ENCODE measurements at places on chromosomes 4 and X. TPM values are rescaled to one million over a fixed set of nuclear protein-coding genes. Genes with fewer than 3 reads are reported as not detected.

GRCh38 chr4:165328101-165328425 is 594 bp downstream of the MSMO1 start:
- no peaks in the 10 kb centered on the region for H3K27me3 ChIP-seq
- H3K4me1 ChIP-seq = peaks cover 31% of the 10 kb centered on the region
- no peak overlapping the region for H3K27ac ChIP-seq
- H3K4me3 ChIP-seq = no peak overlapping the region
- DNase-seq = no peak
- H3K36me3 ChIP-seq = peaks cover 34% of the 10 kb centered on the region

GRCh38 chr4:55445921-55446577 is 50.3 kb downstream of the TMEM165 start:
- no peaks in the 10 kb centered on the region for H3K27me3 ChIP-seq
- peaks cover 9% of the 10 kb centered on the region for H3K4me1 ChIP-seq
- DNase-seq = no peak
- no peak overlapping the region for H3K27ac ChIP-seq
- H3K4me3 ChIP-seq = no peak overlapping the region

DNA sequence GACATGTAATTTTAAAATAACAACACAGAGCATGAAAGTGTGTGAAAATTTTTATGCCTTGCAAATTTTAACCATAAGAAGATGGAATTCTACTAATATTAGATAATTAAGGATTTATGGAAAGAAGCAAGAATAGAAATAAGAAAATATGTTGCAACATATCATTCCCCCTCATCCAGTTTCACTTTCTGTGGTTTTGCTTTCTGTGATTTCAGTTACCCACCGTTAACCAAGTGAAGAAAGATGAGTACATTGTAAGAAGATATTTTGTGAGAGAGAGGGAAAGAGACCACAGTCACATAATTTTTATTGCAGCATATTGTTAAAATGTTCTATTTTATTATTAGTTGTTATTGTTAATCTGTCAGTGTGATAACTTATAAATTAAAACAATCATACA is 77.9 kb downstream of the ADAM29 start:
- H3K4me3 ChIP-seq = no peak overlapping the region
- no peaks in the 10 kb centered on the region for H3K36me3 ChIP-seq
- H3K27me3 ChIP-seq = no peaks in the 10 kb centered on the region
- no peak overlapping the region for H3K27ac ChIP-seq

DNA sequence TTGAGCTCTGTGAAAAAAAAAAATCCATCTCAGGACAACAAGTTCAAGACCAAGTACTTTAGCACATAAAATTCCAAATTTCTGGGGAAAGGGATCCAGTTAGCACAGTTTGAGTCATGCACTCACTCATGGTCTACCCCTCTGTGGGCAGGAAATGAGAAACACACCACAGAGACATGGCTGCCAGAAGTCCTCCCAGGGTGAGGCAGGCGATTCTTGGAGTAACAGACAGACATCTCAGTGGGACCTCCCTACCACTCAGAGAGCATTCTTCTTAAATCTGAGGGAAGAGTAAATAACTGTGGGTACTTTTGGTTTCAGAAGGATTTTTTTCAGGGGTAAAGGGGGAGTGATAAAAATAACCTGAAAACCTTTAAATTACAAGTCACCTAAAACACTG is 14.1 kb downstream of the CXCL1 start:
- no peaks in the 10 kb centered on the region for H3K36me3 ChIP-seq
- H3K4me1 ChIP-seq = no peaks in the 10 kb centered on the region
- H3K4me3 ChIP-seq = no peak overlapping the region
- no peak for DNase-seq
- H3K27ac ChIP-seq = no peak overlapping the region

DNA sequence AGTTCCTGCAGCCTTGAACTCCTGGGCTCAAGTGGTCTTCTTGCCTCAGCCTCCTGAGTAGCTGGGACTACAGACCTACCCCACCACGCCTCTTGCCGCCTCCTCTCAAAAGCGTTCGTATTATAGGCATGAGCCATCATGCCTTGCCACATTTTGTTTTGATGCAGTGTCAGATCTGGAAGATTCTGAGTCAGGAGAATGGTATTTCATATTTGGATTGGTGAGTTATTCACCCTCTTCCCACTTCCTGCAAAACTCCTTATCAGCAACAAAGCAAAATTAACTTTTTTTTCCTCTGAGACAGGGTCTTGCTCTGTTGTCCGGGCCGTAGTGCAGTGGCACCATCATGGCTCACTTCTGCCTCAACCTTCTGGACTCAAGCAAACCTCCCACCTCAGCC is 29.6 kb downstream of the REST start:
- H3K36me3 ChIP-seq = peaks cover 40% of the 10 kb centered on the region
- no peak overlapping the region for H3K27ac ChIP-seq
- H3K4me3 ChIP-seq = no peak overlapping the region
- no peaks in the 10 kb centered on the region for H3K27me3 ChIP-seq

- H3K36me3 ChIP-seq = peaks cover 64% of the 10 kb centered on the region
- no peaks in the 10 kb centered on the region for H3K27me3 ChIP-seq
- no peak overlapping the region for H3K27ac ChIP-seq
These were observed 159.9 kb downstream of the RAP1GDS1 start for GRCh38 chr4:98421111-98421510.

- no peaks in the 10 kb centered on the region for H3K36me3 ChIP-seq
- H3K27ac ChIP-seq = no peak overlapping the region
- no peaks in the 10 kb centered on the region for H3K4me1 ChIP-seq
These were observed 65.8 kb upstream of the HELT start for GRCh38 chr4:184952522-184952921.

GRCh38 chrX:109855501-109855900 is 122.4 kb upstream of the ACSL4 start:
- H3K4me3 ChIP-seq = no peak overlapping the region
- H3K36me3 ChIP-seq = no peaks in the 10 kb centered on the region
- H3K27me3 ChIP-seq = no peaks in the 10 kb centered on the region
- DNase-seq = no peak
- H3K27ac ChIP-seq = no peak overlapping the region
- peaks cover 5% of the 10 kb centered on the region for H3K4me1 ChIP-seq

- H3K27me3 ChIP-seq = no peaks in the 10 kb centered on the region
- H3K4me3 ChIP-seq = no peak overlapping the region
- no peaks in the 10 kb centered on the region for H3K4me1 ChIP-seq
- no peak for DNase-seq
- H3K36me3 ChIP-seq = no peaks in the 10 kb centered on the region
These were observed 813.0 kb downstream of the TRAM1L1 start for GRCh38 chr4:116272336-116272735.

DNA sequence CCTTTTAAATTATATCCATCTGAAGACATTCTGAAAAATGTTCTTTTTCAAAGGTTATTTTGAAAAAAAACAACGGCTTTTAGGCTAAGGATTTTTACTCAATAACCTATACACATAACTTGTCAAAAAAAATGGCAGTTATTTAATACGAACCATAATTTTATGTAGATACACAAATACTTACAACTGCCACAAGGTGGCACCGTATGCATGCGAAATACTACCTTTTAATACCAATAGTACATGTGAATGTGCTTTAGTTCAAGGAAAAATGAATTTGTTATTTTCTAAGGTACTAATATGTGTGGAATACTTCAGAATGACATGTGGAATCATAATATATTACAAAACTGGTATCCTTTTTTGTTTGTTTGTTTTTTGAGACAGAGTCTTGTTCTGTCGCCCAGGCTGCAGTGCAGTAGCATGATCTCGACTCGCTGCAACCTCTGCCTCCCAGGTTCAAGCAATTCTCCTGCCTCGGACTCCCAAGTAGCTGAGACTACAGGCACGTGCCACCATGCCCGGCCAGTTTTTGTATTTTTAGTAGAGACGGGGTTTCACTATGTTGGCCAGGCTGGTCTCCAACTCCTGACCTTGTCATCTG is 4.6 kb upstream of the MAD2L1 start:
- H3K4me3 ChIP-seq = no peak overlapping the region
- H3K27me3 ChIP-seq = no peaks in the 10 kb centered on the region
- H3K36me3 ChIP-seq = peaks cover 2% of the 10 kb centered on the region
- no peak overlapping the region for H3K27ac ChIP-seq

DNA sequence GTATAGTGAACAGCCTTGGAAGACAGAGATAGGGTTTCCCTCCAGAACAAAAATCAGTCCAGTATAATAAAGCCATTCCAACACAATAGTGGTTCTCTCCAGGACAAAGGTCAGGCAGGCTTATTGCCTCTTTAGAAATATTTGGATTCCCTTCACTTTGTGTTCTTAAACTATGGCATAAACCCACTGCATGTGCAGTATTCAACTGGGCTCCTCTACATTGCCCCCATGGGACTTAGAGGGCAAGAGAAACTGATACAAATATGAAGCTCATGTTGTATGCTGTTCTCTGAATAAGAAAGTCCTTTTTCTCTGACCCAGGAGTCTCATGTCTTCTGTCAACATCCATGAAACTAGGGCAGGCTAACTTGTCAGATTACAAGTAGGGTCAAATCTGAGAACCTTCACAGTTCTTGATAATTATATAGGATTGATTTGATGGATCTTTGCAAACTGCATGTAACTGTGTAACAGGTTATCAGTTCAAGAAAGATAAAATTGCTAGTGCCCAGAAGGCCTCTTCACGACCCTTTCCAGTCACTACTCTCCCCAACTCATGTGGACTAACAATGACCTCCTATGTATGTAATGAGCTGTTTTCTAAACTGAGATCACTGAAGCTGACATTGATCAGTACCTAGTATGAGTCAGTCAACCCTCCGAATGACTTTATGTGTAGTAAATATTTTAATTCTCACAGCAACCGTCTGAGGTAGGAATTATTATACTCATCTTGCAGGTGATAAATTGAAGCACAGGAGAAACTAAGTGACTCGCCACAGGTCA is 31.9 kb upstream of the FAM9C start:
- DNase-seq = no peak
- H3K4me1 ChIP-seq = peaks cover 67% of the 10 kb centered on the region
- H3K4me3 ChIP-seq = no peak overlapping the region
- no peaks in the 10 kb centered on the region for H3K36me3 ChIP-seq
- no peaks in the 10 kb centered on the region for H3K27me3 ChIP-seq

GRCh38 chr4:1626941-1627340 is 57.2 kb downstream of the FAM53A start:
- H3K27me3 ChIP-seq = no peaks in the 10 kb centered on the region
- no peak for DNase-seq
- H3K36me3 ChIP-seq = no peaks in the 10 kb centered on the region
- no peaks in the 10 kb centered on the region for H3K4me1 ChIP-seq
- no peak overlapping the region for H3K4me3 ChIP-seq

GRCh38 chr4:54231768-54232688 is 2.9 kb downstream of the PDGFRA start:
- peaks cover 38% of the 10 kb centered on the region for H3K4me1 ChIP-seq
- H3K27me3 ChIP-seq = peaks cover 78% of the 10 kb centered on the region
- H3K4me3 ChIP-seq = peak overlapping the region; percentile 3
- peaks cover 3% of the 10 kb centered on the region for H3K36me3 ChIP-seq
- H3K27ac ChIP-seq = no peak overlapping the region

DNA sequence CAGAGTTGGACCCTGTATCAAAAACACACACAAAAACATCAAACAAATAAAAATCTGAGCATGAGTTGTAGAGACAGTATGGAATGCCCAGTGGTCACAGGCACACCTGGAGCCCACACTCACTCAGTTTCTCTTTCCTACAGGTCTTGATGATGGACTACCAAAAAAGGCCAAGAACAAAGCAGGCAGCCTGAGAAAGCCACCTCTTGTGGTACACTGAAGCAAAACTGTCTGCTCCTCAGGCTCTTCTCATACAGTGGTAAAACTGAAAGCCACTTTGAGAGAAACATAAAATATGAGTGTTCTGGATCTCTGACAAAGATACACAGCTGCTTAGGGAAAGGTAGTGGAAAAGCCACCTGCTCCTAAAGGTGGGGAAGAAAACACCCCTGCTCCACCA is 1206.9 kb downstream of the FSTL5 start:
- no peak overlapping the region for H3K27ac ChIP-seq
- H3K4me1 ChIP-seq = no peaks in the 10 kb centered on the region
- no peak for DNase-seq
- H3K27me3 ChIP-seq = no peaks in the 10 kb centered on the region

- no peak overlapping the region for H3K27ac ChIP-seq
- no peak overlapping the region for H3K4me3 ChIP-seq
- H3K27me3 ChIP-seq = peaks cover 19% of the 10 kb centered on the region
- no peak for DNase-seq
- no peaks in the 10 kb centered on the region for H3K36me3 ChIP-seq
These were observed 147.2 kb upstream of the SFRP2 start for GRCh38 chr4:153936121-153936520.

GRCh38 chrX:134692990-134693389 is 34.7 kb upstream of the PLAC1 start:
- H3K4me3 ChIP-seq = no peak overlapping the region
- no peak for DNase-seq
- no peak overlapping the region for H3K27ac ChIP-seq

LRRC66 gene
- 0.28 TPM for total RNA-seq

NALF2 gene
- total RNA-seq = 0.18 TPM

SRPK3 gene
- not detected for total RNA-seq

HMGB3 gene
- 50.1 TPM for total RNA-seq
